ENCODE measurements at places on chromosomes 13 and 19. TPM values are rescaled to one million over a fixed set of nuclear protein-coding genes. Genes with fewer than 3 reads are reported as not detected.

Gene ASF1B
- total RNA-seq, result 8.1 TPM

Gene TMPRSS9
- 1.0 TPM for total RNA-seq

Gene MYPOP
- total RNA-seq, result 3.2 TPM

Gene LGALS13
- total RNA-seq, result not detected

Gene PSG4
- total RNA-seq, result not detected

Gene RAB20
- 6.7 TPM for total RNA-seq

Gene ZNF850
- 13.0 TPM for total RNA-seq

Gene GPR18
- not detected for total RNA-seq

Gene ATP5F1D
- 30.1 TPM for total RNA-seq

Gene CD33
- total RNA-seq, result 1.7 TPM

Gene NKG7
- total RNA-seq, result 1.1 TPM

Gene KIR2DL4
- not detected for total RNA-seq

Gene NLRP7
- not detected for total RNA-seq

Gene COX6B2
- total RNA-seq, result 0.60 TPM

Gene PLEKHF1
- 14.3 TPM for total RNA-seq

Gene SIGLEC11
- 1.3 TPM for total RNA-seq

Gene TEX29
- not detected for total RNA-seq

Gene CD37
- 4.7 TPM for total RNA-seq

Gene UBAC2
- 68.9 TPM for total RNA-seq

Gene CEACAM7
- 3.4 TPM for total RNA-seq

Gene CARS2
- total RNA-seq, result 230 TPM

Gene ZNF320
- total RNA-seq, result 51.3 TPM

Gene ZNF358
- total RNA-seq, result 28.1 TPM

Gene KCNC3
- total RNA-seq, result 4.7 TPM

Gene OR10H1
- total RNA-seq, result not detected

Gene B3GNT3
- total RNA-seq, result 1.2 TPM

Gene VSTM1
- total RNA-seq, result not detected

Gene JAK3
- 3.4 TPM for total RNA-seq

Gene PLK5
- total RNA-seq, result 0.16 TPM

Gene MUC16
- total RNA-seq, result 10.1 TPM

Gene TBXA2R
- 2.0 TPM for total RNA-seq

Gene ZNF229
- 17.2 TPM for total RNA-seq

Gene SLC27A1
- 33.2 TPM for total RNA-seq

Gene NLRP9
- not detected for total RNA-seq

Gene RASGRP4
- total RNA-seq, result 0.93 TPM

Gene OR7C1
- under 0.01 TPM for total RNA-seq

Gene CLDND2
- not detected for total RNA-seq

Gene KCNN4
- 2.1 TPM for total RNA-seq

Gene C19orf33
- total RNA-seq, result 9.2 TPM

Gene POGLUT2
- 30.2 TPM for total RNA-seq

Gene MAST1
- total RNA-seq, result 23.3 TPM

Gene ZNF543
- total RNA-seq, result 37.8 TPM

Gene OR4F17
- total RNA-seq, result not detected

Gene PABPC3
- 0.16 TPM for total RNA-seq

Gene KLK8
- total RNA-seq, result not detected

Gene PRR22
- 0.38 TPM for total RNA-seq

Gene ERICH6B
- not detected for total RNA-seq

Gene SWSAP1
- total RNA-seq, result 1.5 TPM

Gene ZNF69
- 23.9 TPM for total RNA-seq

Gene COX7A1
- total RNA-seq, result 3.6 TPM

Gene SLC25A41
- total RNA-seq, result not detected

Gene UPF3A
- total RNA-seq, result 63.1 TPM

Gene DHRS12
- total RNA-seq, result 16.2 TPM

Gene CEACAM20
- total RNA-seq, result not detected

Gene FLT3LG
- 1.3 TPM for total RNA-seq

All from camera-type eye (tissue), 1 donor.